Cerebellum (tissue), 4 donors: ENCODE measurements at places on chromosomes 16 and 17.

GRCh38 chr17:62597920-62598319 lies 29.6 kb upstream of the MRC2 start:
- DNase-seq: no peak

DNA sequence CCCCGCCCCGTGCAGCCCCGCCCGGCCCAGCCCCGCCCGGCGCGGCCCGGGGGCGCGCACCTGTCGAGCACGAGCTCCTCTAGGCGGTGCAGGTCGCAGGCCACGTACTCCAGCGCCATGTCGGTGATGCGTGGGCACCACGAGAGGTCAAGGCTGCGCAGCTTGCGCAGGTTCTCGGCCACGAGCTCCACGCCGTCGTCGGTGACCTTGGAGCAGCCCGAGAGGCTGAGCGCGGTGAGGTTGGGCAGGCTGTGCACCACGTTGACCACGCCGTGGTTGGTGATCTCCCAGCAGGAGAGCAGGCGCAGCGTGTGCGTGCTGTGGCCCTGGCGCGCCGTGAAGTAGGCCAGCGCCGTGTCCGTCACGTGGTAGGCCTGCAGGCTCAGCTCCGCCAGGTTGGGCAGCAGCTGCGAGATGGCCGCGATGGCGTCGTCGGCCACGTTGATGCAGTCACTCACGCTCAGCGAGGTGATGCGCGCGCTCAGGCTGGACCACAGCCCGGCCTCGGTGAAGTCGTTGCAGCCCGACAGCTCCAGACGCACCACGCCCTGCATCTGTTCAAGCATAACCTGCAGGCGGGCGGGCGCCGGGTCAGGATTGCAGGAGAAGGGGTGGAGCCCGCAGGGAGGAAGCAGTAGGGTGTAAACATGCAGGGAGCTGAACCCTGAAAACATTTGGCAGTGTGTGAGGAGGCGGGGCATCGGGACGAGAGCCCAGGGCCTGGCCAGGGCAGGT lies 5.3 kb upstream of the WDR24 start:
- peak; percentile 64 for DNase-seq

GRCh38 chr17:42337442-42337841 lies 49.1 kb downstream of the STAT5A start:
- DNase-seq: no peak

GRCh38 chr17:901191-901950 lies 78.2 kb downstream of the NXN start:
- no peak for DNase-seq

DNA sequence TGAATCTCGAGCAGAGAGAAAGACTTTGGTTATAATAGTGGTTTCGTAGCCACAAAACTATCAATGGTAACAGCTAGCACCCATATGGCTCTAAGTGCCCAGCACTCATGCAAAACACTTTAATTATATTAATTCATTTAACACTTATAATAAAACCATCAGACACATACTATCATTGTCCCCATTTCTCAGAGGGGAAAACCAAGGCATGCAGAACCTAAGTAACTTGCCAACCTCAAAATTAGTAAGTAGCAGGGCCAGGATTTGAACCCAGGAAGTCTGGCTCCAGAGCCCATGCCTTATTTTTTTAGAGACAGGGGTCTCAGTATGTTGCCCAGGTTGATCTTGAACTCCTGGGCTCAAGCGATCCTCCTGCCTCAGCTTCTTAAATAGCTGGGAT lies 145.6 kb upstream of the HS3ST2 start:
- no peak for DNase-seq

GRCh38 chr16:28504707-28505404 lies 1.8 kb downstream of the IL27 start:
- no peak for DNase-seq

- no peak for DNase-seq
Measured at GRCh38 chr16:907361-907760, 63.4 kb downstream of the LMF1 start.

DNA sequence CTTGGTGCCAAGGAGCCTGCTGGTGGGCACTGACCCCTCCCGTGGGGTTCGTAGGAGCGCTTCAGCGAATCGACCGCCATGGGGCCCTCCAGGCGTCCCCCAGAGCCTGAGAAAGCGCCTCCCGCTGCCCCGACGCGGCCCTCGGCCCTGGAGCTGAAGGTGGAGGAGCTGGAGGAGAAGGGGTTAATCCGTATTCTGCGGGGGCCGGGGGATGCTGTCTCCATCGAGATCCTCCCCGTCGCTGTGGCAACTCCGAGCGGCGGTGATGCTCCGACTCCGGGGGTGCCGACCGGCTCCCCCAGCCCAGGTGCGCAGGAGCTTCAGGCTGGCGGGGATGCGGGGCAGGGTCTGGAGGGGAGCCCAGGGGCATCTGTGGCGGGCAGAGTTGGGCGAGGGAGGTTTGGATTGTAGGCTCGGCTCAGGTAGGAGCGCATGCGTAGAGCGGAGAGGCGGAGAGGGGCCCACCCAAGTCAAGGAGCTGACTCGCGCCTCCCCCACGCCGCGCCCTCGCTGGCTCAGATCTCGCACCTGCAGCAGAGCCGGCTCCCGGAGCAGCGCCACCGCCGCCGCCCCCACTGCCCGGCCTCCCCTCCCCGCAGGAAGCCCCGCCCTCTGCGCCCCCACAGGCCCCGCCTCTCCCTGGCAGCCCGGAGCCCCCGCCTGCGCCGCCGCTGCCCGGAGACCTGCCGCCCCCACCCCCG lies 19.8 kb downstream of the FMNL1 start:
- peak; percentile 91 for DNase-seq

DNA sequence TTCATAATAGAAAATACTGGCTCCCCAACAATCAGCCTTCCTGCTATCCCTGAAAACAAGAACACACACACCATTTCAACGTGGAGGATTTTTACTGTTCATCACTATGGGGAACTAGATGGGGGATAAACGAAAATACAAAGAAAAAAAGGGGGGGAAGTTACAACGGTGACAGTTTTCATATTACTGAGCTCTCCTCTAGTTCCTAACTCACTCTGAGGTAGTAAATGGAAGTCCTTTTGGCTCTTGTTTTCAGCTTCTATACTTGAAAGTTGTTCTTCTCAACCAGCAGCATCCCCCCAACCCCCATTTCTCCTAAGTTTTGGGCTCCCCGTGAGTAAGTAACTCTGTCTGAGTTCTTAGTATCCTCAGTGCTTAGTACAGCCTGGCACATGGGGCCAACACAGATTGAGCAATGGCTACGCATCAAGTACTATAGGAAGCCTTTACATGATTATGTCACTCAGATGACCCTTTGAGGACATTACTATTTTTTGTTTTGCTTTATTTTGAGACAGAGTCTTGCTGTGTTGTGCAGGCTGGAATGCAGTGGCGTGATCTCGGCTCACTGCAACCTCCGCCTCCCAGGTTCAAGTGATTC lies 4.2 kb upstream of the CORO7 start:
- DNase-seq: no peak

DNA sequence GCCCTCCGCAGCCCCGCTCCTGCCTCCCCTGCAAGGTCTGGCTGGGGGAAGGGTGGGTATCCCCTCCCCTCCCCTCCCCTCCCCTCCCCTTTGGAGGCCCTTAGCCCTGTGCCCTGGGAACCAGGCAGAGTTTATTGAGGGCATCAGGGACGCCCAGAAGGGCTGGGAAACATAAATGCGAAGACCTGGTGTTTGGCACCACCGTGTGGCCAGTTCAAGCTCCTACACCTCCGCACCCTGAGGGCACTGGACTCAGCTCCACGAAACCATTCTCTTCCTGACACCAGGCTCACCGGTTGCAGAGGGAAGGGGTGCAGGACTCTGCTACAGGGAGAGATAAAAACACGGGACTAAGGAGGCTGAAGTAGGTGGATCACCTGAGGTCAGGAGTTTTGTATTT lies 1.0 kb upstream of the AIPL1 start:
- peak; percentile 81 for DNase-seq

GRCh38 chr16:57299009-57299718 lies 14.7 kb upstream of the PLLP start:
- DNase-seq: no peak

DNA sequence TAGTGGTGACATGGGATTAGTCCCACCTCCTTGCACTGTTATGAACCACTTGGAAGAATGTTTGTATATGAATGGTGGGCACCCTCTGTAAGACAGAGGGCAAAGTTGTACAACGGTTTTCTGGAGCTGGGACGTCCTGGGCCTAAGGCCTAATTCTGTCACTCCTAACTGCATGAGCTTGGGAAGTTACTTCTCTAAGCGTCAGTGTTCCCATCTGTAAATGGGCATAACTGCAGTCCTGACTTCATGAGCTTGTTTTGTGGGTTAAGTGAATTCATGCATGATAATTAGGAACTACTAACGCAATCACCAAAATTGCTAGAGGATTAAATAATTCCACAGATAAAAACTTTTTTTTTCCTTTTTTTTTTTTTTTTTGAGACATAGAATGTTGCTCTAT lies 1.8 kb downstream of the TBC1D16 start:
- DNase-seq: no peak

- no peak for DNase-seq
Measured at GRCh38 chr17:82247182-82247823, 18.5 kb downstream of the SLC16A3 start.

DNA sequence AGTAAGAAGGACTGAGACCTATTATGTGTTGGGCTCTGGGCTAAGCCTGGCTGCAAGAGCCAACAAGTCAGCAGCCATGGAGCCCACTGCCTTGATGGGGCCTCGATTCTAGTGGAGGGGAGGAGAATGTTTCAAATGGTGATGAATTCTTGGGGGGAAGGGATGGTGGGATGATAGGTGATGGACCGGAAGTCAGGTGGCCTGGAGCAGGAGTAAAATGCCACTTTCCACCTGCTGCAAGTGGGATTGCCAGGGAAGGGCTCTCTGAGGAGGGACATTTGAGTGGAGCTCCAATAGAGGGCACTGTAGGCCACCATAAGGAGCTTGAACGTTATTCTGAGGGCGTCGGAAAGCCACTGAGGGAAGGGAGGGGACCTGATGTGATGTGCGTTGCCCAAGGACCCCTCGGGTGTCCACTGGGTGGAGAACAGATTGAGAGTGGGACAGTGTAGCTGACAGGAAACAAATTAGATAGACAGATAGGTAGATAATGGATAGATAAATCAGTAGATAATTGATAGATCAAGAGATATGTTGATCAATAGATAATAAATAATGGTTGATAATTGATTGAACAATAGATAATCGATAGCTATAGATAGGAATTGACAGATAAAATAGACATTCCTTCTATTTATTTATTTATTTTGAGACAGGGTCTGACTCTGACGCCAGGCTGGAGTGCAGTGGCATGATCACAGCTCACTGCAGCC lies 18.2 kb upstream of the NXPH3 start:
- peak; percentile 76 for DNase-seq
